Calu3 (cell line): ENCODE measurements at places on chromosomes 1 and 21. TPM values are rescaled to one million over a fixed set of nuclear protein-coding genes. Genes with fewer than 3 reads are reported as not detected.

- no peak for DNase-seq
- H3K27ac ChIP-seq = no peak overlapping the region
- peaks cover 93% of the 10 kb centered on the region for H3K27me3 ChIP-seq
- H3K36me3 ChIP-seq = peaks cover 3% of the 10 kb centered on the region
- no peak overlapping the region for H3K4me3 ChIP-seq
Observed at GRCh38 chr1:38114241-38115026, 67.8 kb upstream of the POU3F1 start.

GRCh38 chr1:38512789-38513188 is 346.8 kb downstream of the RRAGC start:
- no peak overlapping the region for H3K27ac ChIP-seq
- DNase-seq = no peak
- H3K36me3 ChIP-seq = no peaks in the 10 kb centered on the region

- H3K36me3 ChIP-seq = no peaks in the 10 kb centered on the region
- H3K27ac ChIP-seq = no peak overlapping the region
- H3K4me3 ChIP-seq = no peak overlapping the region
- H3K27me3 ChIP-seq = no peaks in the 10 kb centered on the region
- no peaks in the 10 kb centered on the region for H3K4me1 ChIP-seq
Observed at GRCh38 chr1:167345386-167345733, 124.7 kb downstream of the POU2F1 start.

DNA sequence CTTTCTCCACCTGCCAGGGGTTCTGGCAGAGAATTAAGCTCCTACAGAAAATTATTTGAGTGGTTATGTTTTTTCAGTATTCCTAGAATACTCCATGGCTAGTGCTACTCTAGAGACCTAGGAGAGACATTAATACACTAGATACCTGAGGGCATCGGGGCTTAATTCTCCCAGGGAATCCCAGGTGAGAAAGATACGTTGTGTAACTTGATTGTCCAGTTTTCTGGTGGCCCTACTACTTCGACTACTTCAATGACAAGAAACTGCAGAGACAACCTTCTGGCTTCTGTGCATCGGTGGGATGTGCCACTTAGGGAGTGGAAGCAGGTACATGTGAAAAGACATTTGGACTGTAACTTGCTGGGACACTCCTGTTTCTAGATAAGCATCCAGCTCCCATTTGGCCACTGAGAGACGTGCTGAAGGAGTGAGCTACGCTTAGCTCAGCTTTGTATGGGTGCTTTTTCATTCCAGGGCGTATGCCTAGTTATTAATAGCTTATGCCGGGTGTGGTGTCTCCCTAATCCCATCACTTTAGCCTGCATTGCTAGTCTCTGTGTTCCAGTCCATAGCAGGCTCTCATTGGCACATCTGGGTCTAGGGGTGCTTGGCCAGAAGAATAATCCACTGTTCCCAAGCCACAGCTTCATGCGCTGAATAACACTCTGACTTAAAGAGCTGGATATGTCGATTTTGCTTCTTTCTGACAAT is 300.7 kb downstream of the SIPA1L2 start:
- no peak overlapping the region for H3K4me3 ChIP-seq
- no peak overlapping the region for H3K27ac ChIP-seq
- no peaks in the 10 kb centered on the region for H3K27me3 ChIP-seq
- DNase-seq = no peak
- H3K4me1 ChIP-seq = no peaks in the 10 kb centered on the region

- no peak overlapping the region for H3K4me3 ChIP-seq
- DNase-seq = peak; percentile 12
- H3K27ac ChIP-seq = no peak overlapping the region
- peaks cover 9% of the 10 kb centered on the region for H3K4me1 ChIP-seq
- no peaks in the 10 kb centered on the region for H3K36me3 ChIP-seq
- H3K27me3 ChIP-seq = peaks cover 29% of the 10 kb centered on the region
Observed at GRCh38 chr1:212635141-212635631, 26.6 kb downstream of the ATF3 start.

DNA sequence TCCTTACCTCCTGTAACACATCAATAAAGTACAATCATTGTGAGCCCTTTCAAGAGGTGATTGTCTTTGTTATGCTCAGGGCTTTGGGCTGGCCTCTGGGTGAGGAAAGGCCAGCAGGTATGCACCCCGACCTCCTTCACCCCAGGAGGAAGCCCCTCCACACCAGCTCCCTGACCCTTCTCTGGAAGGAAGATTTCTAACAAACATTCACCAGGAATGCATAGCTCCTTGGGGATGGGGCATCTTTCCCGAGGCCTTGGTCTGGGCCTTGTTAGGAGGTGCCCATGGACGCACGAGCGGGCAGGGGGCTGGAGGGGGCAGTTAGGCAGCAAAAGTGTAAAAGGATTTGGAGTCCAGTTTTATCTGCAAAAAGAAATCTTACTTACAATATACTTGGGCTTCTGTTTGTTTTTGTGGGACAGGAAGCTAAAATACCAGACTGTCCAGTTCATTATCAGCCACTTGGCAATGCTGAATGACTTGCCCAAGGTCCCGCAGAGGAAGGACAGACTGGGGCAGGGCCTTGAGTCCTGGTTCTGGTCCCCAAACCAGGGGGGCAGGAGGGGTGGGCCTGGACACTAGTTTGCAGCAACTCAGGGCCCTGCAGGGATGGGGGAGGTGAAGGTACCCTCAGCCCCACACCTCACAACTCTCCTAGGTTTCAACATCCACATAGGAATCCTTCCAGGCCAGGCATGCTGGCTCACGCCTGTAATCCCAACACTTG is 10.1 kb downstream of the ZC3H12A start:
- peaks cover 86% of the 10 kb centered on the region for H3K36me3 ChIP-seq
- DNase-seq = peak; percentile 31
- peak overlapping the region; percentile 70 for H3K27ac ChIP-seq
- no peaks in the 10 kb centered on the region for H3K27me3 ChIP-seq
- H3K4me1 ChIP-seq = peaks cover 45% of the 10 kb centered on the region

DNA sequence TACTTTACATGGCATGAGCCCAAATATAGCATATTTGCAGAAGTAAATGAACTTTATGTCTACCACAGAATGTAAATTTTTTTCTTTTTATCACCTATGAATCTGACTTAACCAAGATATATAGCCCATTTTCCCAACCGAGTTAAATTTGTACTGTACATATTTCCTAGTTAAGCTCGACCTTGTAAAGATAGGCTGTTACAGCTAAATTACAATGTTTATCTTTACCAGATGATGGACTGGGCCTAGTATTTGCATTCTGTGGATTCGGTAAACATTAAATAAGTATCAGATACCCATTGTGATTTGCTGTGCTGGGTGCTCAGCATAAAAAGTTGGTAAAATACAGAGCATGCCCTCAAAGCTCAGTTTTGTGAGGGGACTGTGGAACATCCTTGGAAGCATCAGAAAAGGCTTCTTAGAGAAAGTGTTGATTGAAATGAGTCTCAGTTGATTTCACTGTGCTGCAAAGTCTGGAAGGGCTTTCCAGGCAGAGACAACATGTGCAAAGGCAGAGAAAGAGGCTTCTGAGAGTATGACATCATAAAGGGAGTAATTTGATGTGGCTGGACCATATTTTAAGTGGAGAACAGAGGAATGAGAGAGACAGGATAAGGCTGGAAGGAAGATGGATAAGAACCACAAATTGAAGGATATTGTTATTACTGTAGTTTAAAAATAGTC is 27.4 kb downstream of the MORC3 start:
- H3K36me3 ChIP-seq = peaks cover 31% of the 10 kb centered on the region
- H3K27ac ChIP-seq = no peak overlapping the region
- H3K4me1 ChIP-seq = peaks cover 9% of the 10 kb centered on the region
- no peaks in the 10 kb centered on the region for H3K27me3 ChIP-seq
- no peak for DNase-seq

GRCh38 chr1:228317891-228318810 is 88.5 kb downstream of the TRIM11 start:
- H3K27me3 ChIP-seq = no peaks in the 10 kb centered on the region
- H3K4me3 ChIP-seq = no peak overlapping the region
- H3K4me1 ChIP-seq = no peaks in the 10 kb centered on the region
- no peaks in the 10 kb centered on the region for H3K36me3 ChIP-seq
- no peak for DNase-seq

- no peak overlapping the region for H3K4me3 ChIP-seq
- peaks cover 9% of the 10 kb centered on the region for H3K4me1 ChIP-seq
- H3K36me3 ChIP-seq = peaks cover 4% of the 10 kb centered on the region
- DNase-seq = peak; percentile 36
Observed at GRCh38 chr1:153791648-153792253, 16.5 kb downstream of the SLC27A3 start.

GRCh38 chr1:99110140-99111041 is 105.7 kb upstream of the PLPPR5 start:
- peaks cover 15% of the 10 kb centered on the region for H3K4me1 ChIP-seq
- peak overlapping the region; percentile 8 for H3K27ac ChIP-seq
- peaks cover 4% of the 10 kb centered on the region for H3K36me3 ChIP-seq
- DNase-seq = no peak
- no peaks in the 10 kb centered on the region for H3K27me3 ChIP-seq

- H3K4me3 ChIP-seq = no peak overlapping the region
- H3K4me1 ChIP-seq = peaks cover 8% of the 10 kb centered on the region
- no peak for DNase-seq
- H3K27me3 ChIP-seq = no peaks in the 10 kb centered on the region
- no peak overlapping the region for H3K27ac ChIP-seq
Observed at GRCh38 chr1:209959623-209960022, 21.6 kb downstream of the SYT14 start.

DNA sequence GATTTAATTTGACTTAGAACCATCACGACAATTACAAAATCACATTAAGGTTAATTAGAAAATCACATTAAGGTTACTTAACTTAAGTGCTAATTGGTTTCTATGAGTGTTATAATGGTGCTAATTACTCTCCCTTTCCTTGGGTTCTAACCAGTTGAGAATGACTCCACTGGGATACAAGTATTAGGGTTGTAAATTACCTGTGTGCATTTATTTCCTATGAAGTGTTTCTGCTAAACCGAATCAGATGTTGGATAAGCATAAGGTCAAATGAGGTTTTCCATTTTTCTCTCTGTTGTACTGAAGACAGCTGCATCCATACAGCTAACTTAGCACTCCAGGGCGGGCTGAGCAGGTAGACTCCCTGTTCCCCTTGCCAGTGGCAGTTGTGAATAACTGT is 610.3 kb upstream of the TMPRSS15 start:
- no peaks in the 10 kb centered on the region for H3K27me3 ChIP-seq
- H3K4me3 ChIP-seq = no peak overlapping the region
- H3K27ac ChIP-seq = no peak overlapping the region
- no peaks in the 10 kb centered on the region for H3K36me3 ChIP-seq
- H3K4me1 ChIP-seq = no peaks in the 10 kb centered on the region

DNA sequence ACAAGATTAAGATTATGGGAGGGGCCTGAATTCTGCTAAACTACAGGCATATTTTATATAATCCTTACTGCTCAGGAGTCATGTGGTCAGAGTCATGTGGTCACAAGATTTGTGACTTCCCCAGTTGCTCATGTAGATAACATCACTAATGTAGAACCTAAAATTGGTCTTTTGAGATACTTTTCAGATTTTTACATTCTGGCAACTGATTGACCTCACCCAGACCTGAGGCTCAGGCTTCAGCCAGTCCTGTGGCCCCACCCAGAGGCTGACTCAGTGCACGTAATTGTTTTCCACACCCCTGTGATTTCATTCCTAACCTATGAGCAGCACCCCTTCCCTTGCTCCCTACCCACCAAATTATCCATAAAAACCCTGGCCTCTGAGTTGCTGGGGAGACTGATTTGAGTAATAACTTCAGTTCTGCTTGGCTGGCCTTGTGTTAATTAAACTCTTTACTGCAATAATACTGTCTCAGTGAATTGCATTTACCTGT is 41.7 kb upstream of the ZNF326 start:
- H3K36me3 ChIP-seq = no peaks in the 10 kb centered on the region
- H3K27me3 ChIP-seq = no peaks in the 10 kb centered on the region
- H3K4me3 ChIP-seq = no peak overlapping the region

GRCh38 chr1:107793896-107794453 is 171.0 kb downstream of the VAV3 start:
- peaks cover 15% of the 10 kb centered on the region for H3K27me3 ChIP-seq
- no peak overlapping the region for H3K4me3 ChIP-seq
- H3K4me1 ChIP-seq = no peaks in the 10 kb centered on the region
- no peaks in the 10 kb centered on the region for H3K36me3 ChIP-seq
- H3K27ac ChIP-seq = no peak overlapping the region

GRCh38 chr1:70091811-70092210 is 113.6 kb downstream of the LRRC40 start:
- no peak for DNase-seq
- no peaks in the 10 kb centered on the region for H3K4me1 ChIP-seq
- H3K27ac ChIP-seq = no peak overlapping the region
- no peaks in the 10 kb centered on the region for H3K36me3 ChIP-seq
- no peaks in the 10 kb centered on the region for H3K27me3 ChIP-seq

DNA sequence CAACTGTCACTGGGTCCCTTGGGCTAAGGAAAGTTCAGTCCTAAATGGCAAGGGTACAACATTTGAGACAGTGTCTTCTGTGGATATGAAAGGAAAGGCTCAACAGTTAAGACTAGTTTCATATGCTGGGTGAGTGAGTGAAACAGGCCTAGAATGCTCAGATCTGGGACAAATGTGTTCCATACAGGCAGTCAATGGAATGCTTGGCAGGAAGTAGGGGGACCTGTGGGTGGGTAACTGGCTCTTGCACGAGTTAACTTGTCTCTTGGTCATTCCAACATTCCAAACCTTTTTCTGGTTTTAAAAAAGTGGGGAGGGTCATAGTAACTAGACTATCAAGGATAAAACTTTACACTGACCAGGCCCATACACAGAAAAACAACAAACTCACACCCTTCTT is 17.8 kb upstream of the ADAM30 start:
- DNase-seq = no peak
- no peak overlapping the region for H3K27ac ChIP-seq
- H3K27me3 ChIP-seq = no peaks in the 10 kb centered on the region

DNA sequence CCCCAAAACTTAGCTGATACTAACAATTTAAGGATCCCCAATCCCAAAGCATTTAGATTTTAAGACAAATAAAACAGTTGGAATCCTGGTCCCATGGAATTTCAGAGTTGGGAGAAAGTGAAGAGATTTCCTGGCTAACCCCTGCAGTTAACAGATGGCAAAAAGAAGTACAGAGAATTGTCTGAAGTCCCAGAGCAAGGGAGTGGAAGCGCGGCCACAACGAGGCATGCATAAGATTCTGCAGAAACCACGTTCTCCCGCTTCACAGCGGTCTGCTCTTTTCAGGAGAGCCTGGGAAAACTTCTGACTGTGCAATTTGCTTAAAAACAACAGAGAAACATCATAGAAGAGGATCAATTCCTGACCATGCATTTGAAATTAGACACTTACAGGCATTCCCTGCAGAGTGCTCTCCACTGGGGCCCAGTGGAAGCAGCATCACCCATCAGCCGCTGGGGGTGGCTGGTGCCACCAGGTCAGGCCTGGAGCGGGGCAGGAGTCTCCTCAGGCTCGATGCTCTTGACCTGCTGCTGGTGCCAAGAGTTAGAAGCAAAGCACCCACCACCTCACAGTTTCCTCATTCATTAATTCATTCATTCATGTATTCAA is 226.7 kb upstream of the POU3F1 start:
- no peaks in the 10 kb centered on the region for H3K4me1 ChIP-seq
- no peaks in the 10 kb centered on the region for H3K36me3 ChIP-seq
- no peak overlapping the region for H3K4me3 ChIP-seq

The ORC1 gene
- total RNA-seq = 15.5 and 17.2 TPM in 2 replicates

The HES4 gene
- 35.5 and 51.3 TPM in 2 replicates for total RNA-seq

The CFAP45 gene
- total RNA-seq = 1.6 and 1.8 TPM in 2 replicates

The REN gene
- total RNA-seq = not detected in 2 replicates

The KANK4 gene
- not detected in 2 replicates for total RNA-seq

The VASH2 gene
- 4.7 and 5.8 TPM in 2 replicates for total RNA-seq
